NCI-H510A (cell line): ENCODE measurements at places on chromosomes 16 and 17.
A peak's percentile ranks its signal among the peaks of the same experiment; 100 is the strongest.

DNA sequence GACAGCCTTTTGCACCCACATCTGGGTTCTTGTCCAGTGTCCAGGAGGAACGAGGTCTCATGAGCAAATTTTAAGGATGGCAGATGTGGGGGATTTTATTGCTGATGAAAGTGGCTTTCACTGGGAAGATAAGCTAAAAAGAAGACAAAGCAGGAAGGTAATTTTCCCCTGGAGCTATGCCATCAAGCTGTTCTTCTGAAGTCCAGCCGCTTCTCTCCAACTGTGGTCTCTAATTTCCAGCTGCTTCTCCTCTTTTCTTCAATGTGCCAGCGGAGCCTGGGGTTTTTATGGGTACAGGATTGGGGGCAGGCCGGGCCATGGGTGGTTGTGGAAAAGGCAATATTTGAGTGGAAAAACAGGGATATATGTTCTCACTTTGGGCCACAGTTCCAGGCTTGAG, 430.8 kb downstream of the WWOX start:
- no peak for DNase-seq

- no peak for DNase-seq
Observed at GRCh38 chr17:48393283-48393682, 36.7 kb downstream of the SKAP1 start.

GRCh38 chr17:56292578-56292977, 139.3 kb downstream of the ANKFN1 start:
- DNase-seq = no peak

- DNase-seq = no peak
Observed at GRCh38 chr16:85126705-85127378, 14.6 kb upstream of the CIBAR2 start.

- no peak for DNase-seq
Observed at GRCh38 chr16:10383626-10384025, 2.2 kb upstream of the ATF7IP2 start.

DNA sequence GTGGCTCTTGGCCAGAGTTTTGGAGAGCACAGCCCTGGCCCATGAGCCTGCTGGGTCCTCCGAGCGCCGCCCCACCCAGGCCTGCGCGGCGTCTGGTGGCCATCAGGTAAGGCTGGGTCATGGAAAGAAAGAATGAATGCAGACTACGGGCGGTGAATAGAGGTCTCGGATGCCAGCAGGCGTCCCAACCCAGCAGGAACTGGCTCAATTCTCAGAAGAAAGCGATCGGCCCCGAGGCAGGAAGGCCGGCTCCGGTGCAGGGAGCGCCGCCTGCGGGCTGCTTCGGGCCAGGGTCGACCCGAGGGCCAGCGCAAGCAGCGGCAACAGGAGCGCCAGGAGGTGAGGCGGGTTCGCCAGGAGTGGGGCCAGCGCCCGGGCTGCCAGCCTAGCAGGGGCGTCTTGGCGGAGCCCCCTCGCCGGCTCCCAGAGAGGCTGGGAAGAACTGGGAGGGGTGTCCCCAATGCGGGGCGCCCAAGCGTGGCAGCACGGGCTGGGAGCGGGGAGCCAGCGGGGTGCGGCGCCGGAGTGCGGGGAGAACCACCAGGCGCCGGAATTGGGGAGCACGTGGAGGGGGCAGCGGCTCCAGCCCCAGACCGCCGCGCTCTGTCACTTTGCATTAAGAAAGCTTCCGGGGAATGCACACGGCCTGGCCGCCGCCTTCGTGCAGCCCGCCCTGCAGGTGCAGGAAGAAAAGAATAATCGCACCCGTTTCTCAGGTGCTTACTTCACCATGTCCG, 7.1 kb upstream of the TMC5 start:
- peak; percentile 86 for DNase-seq

GRCh38 chr17:72510351-72511016, 389.7 kb downstream of the SOX9 start:
- no peak for DNase-seq
